ENCODE measurements at places on chromosomes 5 and 9.

DNA sequence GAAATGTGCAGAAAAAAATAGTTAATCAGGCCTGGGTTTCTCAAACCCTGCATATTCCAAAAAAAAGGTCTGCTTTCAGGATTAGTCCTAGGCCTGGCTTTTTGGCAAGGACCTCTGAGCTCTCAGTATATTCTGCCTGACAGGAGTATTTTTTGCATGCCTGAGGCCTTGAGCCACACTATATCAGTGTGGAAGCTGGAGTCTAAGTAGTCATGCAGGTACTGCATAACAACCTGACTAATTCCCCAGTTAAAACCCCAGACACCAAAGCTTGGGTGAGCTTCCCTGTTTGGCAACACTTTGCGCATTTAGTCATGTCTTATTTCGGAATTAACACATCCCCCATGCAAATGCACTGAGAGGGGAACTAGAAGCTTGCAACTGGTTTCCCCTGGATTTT is 359.5 kb downstream of the CETN3 start:
- DNase-seq: no peak

DNA sequence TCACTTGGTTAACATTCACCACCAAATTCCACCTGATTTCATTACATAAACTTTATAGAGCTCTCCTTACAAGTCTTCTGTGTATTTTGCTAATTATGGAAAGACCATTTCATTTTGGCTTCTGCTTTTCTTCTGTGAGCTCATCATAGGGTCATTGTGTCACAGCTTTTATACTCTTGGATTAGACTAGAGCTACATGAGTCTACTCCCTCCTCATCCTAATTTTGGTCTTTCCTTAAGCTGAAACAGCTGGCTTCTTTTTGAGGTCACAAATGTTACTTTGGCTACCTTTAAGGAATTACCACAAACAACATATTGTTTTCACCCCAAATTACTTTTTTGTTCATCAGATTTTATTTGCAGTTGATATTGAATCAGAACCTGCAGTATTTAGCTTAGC is 103.0 kb downstream of the NPR3 start:
- DNase-seq: no peak

DNA sequence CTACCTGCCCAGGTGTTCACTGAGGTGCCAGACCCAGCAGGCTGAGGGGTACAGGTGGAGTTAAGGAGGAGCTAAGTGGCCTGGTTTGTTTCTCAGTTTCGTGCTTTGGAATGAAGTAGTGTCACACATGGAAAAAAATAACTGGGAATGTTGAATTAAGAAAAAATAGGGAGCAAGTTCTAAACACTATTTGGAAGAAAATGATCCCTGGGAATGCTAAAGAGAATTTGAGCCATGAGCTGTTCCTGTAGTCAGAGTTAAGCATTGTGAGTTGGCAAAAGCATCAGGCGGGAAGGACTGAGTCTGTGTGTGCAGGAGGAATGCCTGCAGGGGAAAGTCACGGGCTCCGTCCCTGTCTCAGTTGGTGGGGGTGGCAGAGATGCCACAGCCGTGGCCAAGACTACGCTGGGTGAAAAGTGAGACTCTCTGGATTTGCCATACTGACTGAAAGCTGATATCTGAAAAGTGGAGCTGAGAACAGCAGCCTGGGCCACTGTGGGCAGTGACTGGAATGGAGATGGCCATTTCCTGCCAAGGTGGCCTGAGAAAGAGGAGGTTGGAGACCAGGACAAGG is 37.0 kb downstream of the SYK start:
- no peak for DNase-seq

DNA sequence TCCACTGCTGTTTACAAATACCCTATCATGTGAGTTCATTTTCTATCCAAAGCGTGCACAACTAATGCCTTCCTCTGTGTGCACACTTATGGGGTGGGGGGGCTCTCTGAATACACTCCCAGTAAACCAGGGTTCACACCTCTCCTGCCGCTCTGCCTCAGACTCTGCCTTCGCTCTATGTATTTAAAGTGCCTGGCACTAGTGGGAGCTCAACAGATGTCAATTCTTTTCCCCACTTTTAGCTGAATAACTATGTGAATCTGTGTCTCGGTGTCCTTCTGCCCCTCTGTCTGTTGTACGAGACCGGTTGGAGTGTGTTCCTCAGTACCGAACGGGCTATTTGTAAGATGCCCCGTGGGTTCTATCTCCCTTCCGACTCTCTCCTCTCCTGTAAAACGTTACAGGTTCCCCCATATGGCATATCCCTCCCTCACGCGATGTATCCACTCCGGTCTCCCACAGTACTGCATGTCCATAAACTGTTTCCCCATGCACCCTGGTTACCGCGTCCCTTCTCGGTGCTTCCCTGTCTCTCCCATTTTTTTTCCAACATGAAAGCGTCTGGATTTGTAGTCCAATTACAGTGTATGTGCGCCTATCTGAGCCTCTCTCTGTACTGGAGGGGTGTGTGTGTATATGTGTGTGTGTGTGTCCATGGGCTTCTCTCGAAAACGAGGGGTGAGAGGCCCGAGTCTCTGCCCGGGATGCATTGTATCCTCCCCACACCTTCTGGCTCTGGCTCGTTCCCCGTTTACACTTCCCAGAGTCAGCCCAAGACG is 1.6 kb downstream of the ELL2 start:
- DNase-seq: peak; percentile 69

- DNase-seq: peak; percentile 1
These were observed 319.8 kb downstream of the ASTN2 start for GRCh38 chr9:117095081-117095480.

- DNase-seq: no peak
These were observed 225.8 kb downstream of the PAX5 start for GRCh38 chr9:36808251-36808650.

DNA sequence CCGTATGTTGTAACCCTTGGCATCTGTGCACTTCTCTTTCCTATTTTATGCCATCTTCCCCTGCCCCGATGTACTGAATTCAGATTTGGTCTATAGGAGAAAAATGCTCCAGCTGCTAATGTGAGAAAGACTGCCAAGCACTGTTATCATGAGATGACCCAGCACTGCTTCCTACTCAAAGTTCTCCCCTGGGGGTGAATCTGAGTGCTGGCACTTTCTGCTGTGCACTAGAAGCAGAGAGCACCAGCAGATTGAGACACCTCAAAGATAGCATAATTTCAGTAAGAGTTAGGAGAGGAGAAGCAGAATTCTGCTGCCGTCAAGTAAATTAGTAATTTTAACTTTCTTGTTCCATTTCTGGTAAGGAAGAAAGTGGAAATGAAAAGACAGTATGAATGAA is 92.8 kb upstream of the ACOT12 start:
- peak; percentile 5 for DNase-seq

- no peak for DNase-seq
These were observed 1.9 kb upstream of the RACK1 start for GRCh38 chr5:181245427-181246275.

DNA sequence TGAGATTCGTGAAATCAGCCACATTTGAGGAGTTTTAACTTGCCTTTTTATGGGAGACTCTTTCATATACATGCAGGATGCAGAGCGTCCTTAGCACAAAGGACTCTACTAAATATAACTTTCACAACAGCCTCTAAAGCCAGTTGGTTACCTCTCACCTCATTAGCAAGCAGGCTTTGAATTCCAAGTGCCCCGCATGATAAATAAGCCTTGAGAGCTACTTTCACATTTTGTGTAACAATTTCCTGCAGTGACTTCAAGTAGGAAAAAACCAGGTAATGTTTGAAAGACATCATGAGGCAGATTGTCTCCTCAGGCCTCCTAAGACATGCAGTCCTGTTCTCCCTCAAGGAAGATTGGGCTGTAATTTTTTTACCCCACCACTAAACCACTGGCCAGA is 50.5 kb downstream of the RALGPS1 start:
- no peak for DNase-seq

- no peak for DNase-seq
These were observed 7.5 kb upstream of the AKNA start for GRCh38 chr9:114395334-114395617.

DNA sequence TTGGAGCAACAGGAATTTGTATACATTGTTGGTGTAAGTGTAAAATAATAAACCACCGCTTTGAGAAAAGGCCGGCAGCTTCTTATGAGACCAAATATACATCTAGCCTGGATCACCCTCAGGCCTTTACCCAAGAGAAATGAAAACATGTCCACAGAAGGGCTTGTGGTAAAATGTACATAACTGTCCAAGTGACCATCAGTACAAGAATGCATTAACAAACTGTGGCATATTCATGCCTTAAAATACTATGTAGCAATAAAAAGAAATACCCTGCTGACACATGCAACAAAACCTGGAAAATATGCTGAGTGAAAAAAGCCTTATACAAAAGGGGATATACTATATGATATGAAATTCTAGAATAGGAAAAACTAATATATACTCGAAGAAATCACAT is 311.9 kb upstream of the TRPC7 start:
- no peak for DNase-seq

DNA sequence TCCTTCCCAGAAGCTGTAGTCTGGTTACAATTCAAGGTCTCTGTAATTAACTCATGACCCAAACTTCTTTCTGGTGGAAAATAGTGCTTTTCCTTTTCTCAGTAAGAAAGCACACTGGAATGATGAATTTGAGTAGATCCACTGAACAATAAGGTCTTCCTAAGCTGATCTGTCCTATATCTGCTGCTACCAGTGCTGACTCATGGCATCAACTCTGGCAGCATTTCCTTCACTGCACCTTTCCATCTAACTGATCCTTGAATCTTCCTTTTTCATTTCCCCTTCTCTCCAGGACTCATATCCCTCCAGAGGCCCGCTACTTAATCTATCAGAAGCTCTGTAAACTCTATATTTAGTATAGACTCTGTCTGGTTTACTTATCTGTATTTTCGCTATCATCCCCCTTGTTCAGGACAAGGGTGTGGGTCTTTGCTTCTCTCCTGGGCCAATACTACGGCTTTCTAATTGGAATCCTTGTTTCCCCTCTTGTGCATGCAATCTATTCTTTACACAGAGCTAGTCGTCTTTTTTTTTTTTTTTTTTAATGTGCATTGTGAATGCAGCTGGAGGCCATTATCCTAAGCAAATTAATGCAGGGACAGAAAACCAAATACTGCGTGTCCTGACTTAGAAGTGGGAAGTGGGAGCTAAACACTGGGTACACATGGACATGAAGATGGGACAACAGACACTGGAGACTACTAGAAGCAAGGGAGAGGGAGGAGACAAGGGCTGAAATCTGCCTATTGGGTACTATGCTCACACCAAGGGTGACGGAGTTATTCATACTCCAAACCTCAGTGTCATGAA is 192.2 kb upstream of the RPS23 start:
- peak; percentile 11 for DNase-seq

DNA sequence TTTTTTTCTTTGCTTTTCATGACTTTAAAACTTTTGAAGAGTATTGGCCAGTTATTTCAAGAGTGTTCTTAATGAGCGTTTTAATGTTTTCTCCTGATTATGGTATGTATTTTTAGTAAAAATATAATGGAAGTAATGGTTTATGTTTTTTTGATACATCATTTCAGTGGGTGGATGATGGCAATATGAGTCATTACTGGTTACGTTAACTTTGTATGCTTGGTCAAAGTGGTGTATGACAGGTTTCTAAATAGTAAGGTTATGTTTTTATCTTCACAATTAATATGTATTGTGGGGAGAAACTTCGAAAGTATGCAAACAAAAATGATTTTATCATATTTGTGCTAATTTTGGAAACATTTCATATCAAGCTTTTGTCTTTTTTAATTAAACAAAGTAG is 176.7 kb upstream of the PRDM9 start:
- DNase-seq: no peak

DNA sequence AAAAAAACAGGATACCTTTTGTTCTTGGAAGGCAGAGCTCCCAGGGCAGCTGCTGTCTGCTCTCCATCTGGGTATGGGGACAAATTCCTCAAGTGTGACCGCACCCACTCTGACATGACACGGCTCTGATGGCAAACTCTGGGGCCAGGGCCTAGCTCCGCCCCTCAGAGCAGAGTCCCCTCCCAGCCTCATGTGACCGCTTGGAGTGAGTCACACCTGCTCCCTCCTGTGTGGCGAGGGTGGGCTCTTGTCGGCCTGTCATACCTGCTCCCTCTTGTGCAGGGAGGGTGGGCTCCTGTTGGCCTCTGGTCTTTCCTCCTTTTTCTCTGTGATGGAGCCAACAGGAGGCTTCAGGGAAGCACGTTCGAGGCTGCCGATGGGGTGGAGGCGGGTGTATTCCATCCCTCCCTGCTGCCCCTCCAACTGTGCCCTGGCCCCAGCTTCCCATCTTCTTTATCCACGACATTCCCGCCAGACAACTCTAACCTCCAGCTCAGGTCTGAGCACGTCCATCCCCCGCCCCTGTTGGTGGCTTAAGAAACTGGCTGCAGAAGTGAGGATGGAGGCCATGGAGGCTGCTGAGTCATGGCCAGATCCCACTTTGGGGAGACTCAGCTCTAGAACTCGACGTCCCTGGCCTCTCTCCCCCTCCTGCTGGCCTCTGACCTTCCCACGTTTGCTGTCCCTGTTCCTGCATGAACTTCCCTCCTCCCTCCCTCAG is 65.3 kb downstream of the OLFM1 start:
- DNase-seq: no peak

- DNase-seq: no peak
These were observed 160.7 kb downstream of the TTC39B start for GRCh38 chr9:15146268-15146700.

DNA sequence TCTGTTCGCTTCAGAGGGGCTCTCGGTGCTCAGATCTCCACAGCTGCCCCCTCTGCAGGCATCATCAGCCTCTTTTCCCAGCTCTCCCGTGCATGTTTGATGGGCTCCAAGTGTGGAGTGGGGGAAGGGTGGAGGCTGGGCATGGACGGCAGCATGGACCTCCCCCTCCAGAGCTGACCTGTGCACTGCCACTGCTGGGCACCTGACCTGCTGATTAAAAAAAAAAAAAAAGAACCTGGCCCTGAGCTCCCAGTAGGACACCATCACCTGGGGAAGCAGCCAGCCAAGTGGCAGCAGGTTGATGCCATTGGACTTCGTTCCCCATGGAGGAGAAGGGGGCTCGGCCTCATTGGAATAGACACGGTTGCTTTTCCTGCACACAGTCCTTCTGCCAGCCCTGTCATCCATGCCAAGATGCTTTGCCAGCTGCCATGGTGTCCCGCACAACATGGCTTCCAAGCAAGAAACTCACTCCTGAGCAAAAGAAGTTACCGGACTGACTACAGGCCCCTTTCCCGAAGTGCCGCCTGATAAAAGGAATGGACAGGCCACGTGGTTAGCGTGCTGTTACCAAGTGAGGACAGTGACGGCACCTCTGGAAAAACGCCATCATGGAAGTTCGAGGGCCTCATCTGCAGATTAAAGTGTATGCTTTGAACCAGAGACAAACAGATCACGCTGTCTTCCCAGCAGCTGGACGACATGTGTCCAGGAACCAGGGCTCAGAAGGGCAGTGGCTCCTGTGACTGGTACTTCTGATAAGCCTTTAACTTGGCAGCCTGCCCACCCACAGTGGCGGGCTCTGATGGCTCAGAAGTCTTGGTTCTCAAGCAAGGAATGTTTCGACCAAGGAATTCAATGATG is 14.7 kb upstream of the BRD3OS start:
- no peak for DNase-seq

- DNase-seq: no peak
These were observed 19.9 kb downstream of the EHMT1 start for GRCh38 chr9:137638680-137639079.

Data from fibroblast of the aortic adventitia (primary cell).